GM04504 (cell line): ENCODE measurements at places on chromosomes 11 and 22.

DNA sequence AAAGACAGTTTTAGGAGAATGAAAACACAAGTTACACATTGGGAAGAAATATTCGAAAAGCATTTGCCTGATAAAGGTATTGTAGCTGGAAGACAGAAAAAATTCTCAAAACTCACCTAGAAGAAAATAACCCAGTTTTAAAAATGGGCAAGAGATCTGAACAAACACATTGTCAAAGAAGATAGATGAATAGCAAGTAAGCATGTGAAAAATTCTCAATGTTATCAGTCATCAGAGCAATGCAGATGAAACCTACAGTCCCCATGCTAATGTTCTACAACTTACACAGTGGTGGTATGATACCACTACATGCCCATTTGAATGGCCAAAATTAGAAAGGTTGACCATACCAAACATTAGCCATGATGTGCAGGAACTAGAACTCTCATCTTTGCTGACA lies 29.4 kb downstream of the PPARA start:
- DNase-seq: no peak

GRCh38 chr11:15673408-15673831 lies 558.7 kb downstream of the INSC start:
- no peak for DNase-seq

DNA sequence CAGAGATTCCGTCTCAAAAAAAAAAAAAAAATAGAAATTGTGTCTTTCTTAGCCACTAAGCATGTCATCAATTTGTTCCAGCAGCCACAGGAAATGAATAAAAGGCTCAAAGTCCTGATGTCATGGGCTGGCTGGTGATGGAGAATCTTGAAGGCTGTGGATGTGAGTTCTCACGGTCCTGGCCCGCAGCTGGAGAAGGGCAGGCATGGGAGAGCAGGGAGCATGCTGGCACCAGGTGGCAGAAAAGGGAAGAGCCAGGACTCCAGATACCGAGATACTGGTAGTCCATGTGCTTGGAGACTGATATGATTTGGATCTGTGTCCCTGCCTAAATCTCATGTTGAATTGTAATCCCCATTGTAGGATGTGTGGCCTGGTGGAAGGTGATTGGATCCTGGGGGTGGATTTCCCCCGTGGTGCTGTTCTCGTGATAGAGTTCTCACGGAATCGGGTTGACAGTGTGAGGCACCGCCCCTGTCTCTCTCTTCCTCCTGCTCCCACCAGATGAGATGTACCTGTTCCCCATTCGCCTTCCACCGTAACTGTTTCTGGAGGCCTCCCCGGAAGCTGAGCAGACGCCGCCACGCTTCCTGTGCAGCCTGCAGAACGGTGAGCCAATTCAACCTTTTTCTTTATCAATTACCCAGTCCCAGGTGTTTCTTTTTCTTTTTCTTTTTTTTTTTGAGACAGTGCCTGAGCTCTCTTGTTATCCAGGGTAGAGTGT lies 18.1 kb downstream of the MRGPRD start:
- no peak for DNase-seq

GRCh38 chr11:7021318-7021717 lies 1.0 kb downstream of the NLRP14 start:
- DNase-seq: no peak

DNA sequence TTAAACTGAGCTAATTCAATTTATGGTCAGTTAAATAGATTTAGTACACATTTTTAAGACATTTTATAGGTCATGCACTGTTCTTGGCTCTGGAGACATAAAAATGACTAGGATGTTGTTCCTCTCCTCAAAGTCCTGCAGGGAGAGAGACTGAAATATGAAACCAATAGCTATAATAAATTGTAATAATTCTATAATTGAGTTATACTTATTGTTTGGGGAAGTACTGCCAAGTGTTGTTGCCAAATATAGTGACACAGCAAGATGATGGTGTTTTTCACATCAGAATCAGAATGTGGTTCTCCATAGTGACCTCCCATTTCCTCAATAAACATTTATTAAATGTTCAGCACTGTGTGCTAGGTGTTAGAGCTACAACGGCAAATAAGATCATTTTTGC lies 470.6 kb downstream of the NTM start:
- DNase-seq: no peak

- DNase-seq: no peak
Observed at GRCh38 chr11:134138376-134138775, 69.5 kb downstream of the JAM3 start.

DNA sequence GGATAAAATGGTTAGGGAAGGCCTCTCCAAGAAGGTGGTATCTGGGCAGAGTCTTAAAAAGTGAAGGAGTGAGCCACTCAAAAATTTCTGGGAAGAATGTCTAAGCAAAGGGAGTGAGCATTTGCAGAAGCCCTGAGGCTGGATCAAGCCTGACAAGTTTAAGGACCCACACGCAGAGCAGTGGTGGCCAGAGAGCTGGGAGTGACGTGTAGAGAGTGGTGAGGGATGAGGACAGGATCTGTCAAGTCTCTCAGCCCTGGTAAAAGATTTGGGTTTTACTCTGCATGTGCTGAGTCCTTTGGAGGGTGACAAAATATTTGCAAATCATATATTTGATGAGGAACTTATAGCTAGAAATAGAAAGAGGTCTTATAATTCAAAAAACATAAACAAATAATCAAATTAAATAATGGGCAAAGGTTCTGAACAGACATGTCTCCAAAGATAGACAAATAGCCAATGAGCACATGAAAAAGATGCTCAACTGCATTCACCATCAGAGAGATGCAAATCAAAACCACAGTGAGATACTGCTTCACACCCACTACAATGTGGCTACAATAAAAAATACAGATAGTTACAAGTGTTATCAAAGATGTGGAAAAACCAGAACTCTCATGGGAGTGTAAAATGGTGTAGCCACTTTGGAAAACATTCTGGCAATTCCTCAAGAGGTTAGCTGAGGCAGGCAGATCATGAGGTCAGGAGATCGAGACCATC lies 107.2 kb upstream of the NNMT start:
- no peak for DNase-seq

DNA sequence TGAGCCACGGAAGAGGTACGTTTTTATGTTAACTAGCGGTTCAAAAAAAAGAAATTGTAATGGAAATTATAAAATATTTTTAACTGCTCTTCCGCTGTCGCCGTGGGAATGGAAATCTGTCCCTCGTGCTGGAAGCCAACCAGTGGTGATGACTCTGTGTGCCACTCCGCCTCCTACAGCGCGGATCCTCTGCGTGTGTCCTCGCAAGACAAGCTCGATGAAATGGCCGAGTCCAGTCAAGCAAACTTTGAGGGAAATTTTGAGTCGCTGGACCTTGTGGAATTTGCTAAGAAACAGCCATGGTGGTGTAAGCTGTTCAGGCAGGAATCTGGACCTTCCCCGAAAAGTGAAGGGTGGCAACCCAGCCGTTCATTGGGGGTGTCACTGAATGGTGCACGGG lies 2.9 kb upstream of the CBX7 start:
- no peak for DNase-seq

GRCh38 chr11:19241260-19242178 lies 774 bp upstream of the E2F8 start:
- DNase-seq: no peak

DNA sequence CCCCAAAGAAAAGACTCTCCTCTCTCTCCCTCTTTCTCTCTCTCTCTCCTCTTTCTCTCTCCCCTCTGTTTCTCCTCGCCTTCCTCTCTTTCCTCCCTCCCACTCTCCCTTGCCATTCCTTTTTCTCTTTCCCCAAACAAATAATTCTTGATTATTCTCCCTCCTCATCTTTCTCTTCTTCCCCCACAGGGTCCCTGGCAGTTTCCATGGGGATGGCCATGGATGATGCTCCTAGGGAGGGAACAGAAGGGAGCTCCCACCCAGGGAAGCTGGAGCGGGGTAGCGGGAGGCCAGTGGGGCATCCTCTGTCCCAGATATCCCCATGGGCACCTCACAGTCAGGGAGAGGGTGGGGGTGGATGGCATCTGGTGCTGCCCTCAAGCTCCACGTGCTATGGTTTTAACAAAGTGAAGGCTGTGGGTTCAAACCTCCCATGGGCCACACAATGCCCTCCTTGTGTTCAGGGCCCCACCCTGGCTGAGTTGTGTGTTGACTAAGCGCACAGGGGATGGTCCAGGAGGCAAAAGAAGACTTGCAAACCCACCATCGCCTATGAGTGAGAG lies 266.4 kb downstream of the BUD13 start:
- no peak for DNase-seq

DNA sequence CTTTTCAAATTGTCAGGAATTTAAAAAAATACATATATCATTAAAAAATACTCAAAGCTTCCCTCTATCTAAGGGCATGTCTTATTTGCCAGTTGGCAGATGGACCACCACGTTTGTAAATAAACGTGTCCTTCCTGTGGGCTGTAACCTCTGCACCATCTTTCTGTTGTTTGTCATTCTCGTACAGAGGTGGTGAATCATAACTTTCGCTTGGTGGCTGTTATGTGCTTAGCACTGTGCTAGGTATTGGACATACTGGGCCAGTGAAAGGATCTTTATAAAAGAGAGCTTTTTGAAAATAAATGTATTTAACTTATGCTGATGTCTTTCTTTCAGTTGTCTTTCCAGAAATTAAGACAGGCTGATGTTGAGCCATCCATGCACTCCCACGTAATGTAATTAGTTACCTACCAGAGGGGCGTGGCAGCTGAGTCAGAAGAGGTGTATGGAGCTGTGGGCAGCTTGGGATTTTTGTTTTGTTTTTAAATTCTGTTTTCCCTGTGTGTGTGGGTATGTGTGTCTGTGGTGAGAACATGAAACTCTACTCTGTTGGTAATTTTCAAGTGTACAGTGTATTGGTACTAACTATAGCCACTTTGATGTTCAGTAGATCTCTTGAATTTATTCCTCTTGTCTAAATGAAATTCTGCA lies 62.7 kb downstream of the TECTA start:
- DNase-seq: no peak

GRCh38 chr11:119739021-119739703 lies 10.2 kb upstream of the NECTIN1 start:
- DNase-seq: no peak

DNA sequence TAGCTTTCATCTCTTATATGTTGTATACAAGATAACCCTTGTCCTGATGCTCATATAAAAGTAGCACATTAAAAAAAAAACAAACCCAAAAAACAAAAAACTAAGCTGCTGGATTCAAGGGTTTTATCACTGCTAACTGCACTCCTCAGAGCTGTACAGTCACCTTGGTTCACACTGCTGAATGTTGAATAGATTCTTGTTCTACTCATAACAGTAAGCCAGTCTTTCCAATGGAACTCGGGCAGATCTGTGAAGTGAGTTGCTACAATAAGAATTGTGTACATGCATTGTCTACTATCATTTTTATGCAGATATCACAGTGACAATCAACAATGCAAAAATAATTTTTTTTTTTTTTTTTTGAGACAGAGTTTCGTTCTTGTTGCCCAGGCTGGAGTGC lies 4.7 kb downstream of the HARBI1 start:
- no peak for DNase-seq

DNA sequence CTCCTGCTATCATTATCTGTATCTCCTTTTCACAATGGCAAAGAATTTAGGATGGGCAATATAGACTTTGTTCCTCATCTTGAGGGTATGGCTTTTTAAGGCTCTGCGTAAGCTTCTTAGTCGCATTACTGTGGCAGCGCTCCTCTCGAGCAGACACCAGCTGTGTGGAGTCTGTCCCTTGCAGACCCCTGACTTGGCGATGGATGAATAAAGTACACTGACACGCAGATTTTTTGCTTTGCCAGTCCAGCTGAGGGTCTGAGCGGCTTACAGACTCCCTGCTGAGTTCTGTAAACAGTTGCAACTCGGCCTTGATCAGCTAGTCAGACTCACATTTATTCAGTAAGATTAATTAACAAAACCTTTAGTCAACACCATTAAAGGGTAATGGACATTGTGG lies 390.0 kb upstream of the CNTN5 start:
- no peak for DNase-seq

GRCh38 chr11:122105044-122105758 lies 10.8 kb downstream of the BLID start:
- no peak for DNase-seq

DNA sequence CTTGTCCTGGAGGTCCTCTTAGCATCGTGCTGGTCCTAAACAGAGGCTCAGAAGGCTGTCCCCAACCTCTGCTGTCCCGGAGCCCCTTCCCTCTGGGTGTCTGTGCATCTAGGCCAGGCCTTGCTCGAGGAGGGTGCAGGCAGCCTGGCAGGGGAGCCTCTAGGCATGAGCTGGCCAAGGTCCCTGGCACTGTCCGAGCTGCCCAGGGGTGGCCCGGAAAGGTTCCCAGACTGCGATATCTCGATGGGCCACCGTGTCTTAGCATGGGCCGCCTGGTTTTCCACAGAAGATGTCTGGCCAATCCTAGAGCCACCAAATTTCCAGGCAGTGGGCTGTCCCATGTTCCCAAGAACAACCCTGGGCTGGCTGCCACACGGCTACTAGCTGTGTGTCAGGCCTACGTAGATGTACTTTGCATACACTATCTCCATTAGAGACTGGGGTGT lies 24.6 kb upstream of the SMIM38 start:
- DNase-seq: no peak

DNA sequence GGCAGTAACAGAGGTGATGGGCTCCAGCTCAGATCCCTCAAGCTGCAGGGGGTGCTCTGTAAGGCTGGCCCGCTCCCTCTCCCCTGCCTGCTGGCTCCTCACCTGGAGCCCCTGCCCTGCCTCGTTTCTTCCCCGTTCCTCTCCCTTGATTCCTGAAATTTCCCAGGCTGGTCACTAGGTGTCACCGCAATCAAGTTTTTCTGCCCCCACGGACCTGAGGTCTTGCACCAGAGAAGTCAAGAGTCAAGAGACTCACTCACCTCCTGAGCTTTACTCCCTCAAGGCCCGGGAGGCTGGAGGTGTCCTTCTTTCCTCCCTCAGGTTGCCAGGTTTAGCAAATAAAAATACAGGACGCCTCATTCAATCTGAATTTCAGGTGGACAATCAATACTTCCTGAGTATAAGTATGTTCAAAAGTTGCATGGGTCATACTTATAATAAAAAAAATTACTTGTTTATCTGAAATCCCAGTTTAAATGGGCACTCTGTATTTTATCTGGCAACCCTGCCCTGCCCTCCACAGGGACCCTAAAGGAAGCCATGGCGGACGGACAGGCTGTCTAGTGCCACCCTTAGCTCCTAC lies 69.2 kb downstream of the SCUBE1 start:
- peak; percentile 33 for DNase-seq

DNA sequence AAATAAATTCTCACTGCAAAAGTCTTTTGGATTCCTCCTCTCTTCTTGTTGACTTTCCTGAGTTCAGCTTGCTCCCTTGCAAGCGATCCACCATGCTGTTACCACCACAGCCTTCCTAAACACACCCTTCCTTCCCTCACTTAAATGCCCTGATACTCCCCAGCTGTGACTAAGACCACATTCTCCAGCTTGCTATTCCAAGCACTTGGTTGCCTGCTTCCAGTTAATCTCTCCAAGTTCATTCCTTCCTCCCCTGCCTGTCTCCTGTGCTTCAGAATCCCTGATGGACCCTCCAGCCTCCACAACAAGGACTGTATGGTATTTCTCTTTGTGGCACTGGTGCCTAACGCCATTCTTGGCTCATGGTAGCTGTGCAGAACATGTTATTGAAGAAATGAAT lies 603.9 kb upstream of the CADM1 start:
- no peak for DNase-seq

DNA sequence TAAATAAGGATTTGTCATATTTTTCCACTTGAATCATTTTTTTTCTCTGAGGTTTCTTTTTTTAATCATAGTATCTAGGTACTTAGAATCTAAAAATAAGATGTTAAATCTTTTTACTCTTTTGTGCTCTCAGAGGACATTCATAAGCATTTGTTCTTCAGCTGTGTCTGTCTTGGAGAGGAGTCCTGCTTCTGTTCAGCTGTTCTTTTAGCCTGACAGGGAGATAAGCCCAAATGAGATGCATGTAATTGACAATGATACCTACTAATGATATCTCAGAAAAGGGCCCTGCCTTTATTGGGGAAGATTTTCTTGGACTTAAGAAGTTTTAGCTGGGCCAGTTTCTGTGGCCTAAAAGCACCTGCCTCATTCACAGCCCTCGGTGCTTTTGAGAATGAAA lies 156.9 kb downstream of the NCAM1 start:
- DNase-seq: no peak
